Activated T-helper 9 cell treated with anti-CD3 and anti-CD28 coated beads, Interleukin-2, amount 50 U/mL, for 16 hours (primary cell): ENCODE measurements at places on chromosomes 12 and 14.

DNA sequence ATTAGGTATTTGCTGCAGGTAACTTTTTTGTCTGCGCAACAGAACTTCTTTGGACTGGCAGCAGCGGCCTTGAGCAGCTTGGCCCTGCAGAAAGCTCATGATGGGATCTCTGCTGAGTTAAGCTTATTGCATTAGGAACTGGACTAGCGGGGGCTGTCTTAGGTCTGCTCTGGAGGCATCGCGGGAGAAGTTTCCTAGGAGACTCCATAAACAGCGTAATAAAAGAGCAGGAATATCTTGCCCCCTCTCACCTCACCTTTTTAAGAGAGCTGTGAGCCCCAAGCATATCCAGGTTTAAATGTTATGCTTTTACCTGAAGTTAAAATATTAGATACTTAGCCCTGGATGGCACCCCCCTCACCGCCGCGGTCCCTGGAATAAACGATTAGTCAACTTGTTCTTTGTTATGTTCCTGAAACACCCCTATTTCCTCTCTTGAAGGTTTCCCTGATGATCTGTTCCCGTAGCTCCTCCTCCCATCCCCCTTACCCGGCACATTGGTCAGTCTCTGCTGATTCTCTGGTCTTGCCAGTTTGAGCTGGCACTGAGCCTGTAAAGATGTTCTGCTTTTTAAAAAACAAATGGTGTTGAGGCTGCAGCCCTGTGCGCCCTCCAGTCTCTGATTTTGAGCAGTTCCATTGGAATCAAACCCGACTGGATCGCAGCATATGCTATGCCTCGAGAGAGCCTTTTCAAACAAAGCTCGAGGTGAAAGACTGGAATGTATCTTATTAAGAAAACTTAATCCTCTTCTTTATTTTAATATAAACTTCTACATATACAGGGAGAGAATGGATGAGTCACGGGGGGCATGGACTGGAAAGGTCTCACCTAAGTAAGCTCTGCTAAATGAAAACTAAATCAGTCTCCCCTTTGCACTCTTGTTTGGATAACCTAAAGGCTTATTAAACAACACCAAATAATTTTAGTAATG lies 1.9 kb downstream of the MLXIP start:
- no peak for DNase-seq

- DNase-seq: no peak
Measured at GRCh38 chr12:100672075-100672592, 98.7 kb downstream of the GAS2L3 start.

DNA sequence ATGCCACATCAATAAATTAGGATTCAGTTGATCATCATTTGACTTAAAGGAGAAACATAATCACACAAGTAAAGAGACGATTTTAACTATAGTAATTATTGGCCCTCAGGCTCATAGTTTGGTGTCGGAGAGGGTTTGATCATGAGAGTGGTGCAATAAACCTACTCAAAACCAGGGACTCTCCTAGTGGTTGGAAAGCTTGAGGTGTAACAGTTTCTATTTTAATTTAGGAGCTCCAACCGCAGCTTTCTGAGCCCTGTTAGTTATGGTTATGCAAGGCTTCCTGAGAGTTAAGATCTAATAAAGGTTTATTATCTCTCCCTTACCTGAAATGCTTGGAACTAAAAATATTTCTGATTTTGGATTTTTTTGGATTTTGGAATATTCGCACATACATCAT lies 36.4 kb downstream of the TMTC2 start:
- DNase-seq: no peak

DNA sequence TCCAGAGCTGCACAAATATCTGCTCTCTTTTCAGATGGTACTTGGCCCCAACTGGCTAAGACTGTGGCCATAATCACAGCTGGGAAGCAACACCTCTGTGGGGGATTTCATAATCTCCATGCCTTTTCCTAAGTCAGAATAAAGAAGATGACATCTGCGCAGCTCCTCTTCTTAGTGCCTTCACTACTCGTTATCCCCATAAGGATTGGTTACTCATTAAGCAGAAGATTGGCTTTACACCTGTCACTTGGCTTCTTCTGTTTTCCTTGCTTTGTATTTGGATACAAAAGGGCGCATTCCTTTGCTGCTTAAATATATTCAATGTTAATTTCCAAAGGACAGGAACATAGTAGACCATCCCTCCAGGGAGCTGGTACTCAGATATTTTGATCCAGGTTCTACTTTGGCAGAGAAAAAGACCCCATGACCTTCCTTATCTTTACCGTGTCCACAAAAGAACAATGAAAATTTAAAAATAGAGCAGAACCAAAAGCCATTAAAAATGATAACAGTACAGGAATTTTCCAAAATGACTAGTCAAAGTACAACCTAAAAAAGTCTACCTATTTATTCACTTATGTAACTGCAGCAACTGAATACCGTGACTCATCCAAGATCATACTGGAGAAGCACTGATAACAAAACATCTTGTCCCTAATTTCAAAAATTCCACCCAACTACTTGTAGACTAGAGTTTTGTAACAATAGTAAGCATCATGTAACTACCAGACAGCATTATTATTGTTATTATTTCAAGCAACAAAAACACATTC lies 352.3 kb upstream of the TMPO start:
- DNase-seq: no peak

- no peak for DNase-seq
Measured at GRCh38 chr14:39175445-39176262, 600 bp downstream of the PNN start.

DNA sequence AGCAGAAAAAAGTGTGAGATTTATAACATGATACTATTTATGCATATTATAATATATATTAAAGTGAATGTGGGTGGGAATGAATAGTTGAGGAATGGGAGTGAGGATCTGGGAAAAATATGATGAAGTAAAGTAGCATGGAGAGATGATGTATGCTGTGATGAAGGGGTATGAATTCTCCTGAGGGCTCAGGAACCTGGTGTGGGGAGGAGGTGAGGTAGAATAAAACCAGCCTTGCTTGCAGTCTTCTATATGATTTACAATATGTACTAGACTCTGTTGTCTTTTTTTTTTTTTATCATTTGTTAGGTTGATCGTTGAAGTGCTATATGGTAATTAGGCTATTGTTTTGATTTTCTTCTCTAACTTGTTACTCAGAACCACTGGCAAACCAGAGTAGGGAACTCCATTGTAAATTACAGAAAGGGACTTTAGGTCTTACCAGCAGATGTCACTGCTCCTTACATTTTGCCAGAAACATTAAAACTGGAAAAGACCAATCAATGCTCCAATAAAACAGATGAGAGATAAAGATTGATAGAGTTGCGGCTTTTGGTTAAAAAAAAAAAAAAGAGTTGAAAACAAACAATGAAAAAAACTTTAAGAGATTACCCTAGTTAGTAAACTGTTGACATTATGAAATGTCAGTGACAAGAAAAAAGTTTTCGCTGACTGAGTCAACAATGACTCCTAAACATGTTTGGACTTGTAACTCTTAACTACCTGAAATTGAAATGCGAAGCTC lies 39.9 kb downstream of the ATL1 start:
- DNase-seq: no peak

- DNase-seq: no peak
Measured at GRCh38 chr14:103056322-103057027, 874 bp downstream of the CDC42BPB start.

- no peak for DNase-seq
Measured at GRCh38 chr12:24850496-24850895, 98.4 kb downstream of the BCAT1 start.

DNA sequence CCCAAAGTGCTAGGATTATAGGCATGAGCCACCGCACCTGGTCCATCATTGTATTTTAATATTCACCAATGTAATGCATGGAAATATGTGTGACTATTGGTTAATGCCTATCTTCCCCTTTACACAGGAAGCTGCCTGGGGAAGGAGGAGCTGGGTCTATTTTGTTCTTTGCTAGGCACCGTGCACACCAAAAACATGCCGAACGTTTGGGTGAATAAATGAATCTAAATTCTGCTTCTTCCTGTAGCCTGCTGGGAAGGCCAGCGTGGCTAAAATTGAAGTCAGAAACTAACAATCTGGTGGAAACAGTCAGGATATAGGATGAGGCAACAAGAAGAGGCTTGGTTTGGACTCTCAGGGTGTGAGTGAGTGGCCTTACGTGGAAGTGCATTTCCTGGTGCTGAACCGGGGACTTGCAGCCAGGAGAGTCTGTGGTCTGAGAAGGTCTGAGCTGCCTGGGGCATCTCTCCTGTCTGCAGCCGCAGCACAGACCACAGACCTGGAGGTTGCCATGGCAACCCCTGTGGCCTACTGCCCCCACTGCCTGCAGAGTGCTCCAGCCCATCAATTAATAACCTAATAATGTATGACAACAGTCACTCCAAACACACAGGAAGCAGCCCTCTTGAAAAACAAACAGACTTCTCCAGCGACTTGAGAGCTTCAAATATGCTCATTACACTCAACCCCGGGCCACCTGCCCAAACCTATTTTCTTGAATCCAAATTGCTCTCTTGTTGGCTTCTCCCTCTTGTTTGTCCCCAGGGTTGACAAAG lies 5.5 kb upstream of the GPR68 start:
- DNase-seq: no peak
